ENCODE measurements at places on chromosomes 4 and X.

- DNase-seq: no peak
Measured at GRCh38 chrX:47648376-47648775, 2.0 kb downstream of the ELK1 start.

GRCh38 chrX:137031517-137032340 is 2.1 kb downstream of the GPR101 start:
- peak; percentile 57 for DNase-seq

DNA sequence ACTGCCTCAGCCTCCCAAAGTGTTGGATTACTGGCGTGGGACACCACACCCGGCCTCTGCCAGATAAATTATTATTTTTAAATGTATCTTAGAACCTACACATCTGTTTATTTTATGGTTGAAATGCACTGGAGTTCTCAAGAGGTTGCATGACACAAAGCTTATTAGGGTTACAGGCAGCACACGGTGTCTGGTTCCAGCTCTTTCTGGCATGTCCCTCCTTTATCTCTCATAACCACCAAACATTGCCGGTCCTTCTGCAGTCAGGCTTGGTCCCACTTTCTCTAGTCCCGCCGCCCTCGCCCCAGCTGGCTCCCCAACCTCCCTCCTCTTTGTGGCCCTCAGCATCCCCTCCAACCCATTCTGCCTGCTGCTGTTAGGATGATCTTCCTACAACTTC is 39.7 kb upstream of the SPRY1 start:
- no peak for DNase-seq

DNA sequence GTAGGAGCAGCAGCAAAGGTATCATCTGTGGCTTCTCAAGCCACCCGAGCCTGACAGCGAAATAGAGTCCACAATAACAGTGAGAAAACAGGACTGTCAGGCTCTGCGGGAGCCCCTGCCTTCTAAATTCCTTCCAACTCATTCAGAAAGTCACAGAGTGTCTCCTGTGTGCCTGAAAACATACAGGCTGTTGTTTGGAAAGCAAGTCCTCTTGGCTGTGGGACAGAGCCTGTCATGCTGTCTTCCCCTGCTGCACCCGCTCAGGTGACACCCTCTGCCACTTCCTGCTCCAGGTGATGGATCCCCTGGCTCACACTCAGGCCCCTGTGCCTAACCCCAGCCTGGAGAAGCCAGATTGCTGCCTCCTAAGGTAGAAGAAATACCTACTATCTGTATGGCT is 152.3 kb downstream of the RAB28 start:
- DNase-seq: no peak

- peak; percentile 2 for DNase-seq
Measured at GRCh38 chr4:163554870-163555465, 60.5 kb downstream of the TMA16 start.

DNA sequence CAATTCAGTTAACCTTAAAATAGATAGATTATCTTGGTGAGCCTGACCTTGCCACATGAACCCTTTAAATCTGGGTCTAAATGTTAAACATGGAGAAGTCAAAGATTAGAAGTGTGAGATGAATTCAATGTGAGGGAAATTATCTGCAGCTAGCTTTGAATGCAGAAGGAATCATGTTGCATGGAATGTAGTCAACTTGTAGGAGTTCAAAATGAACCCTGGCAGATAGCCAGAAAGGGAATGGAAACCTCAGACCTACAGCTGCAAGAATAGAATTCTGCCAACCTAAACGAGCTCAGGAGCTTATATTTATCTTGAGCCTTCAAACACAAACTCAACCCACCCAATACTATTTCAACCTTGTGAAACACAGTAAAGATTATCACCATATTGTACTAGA is 632.5 kb downstream of the KCTD8 start:
- no peak for DNase-seq

DNA sequence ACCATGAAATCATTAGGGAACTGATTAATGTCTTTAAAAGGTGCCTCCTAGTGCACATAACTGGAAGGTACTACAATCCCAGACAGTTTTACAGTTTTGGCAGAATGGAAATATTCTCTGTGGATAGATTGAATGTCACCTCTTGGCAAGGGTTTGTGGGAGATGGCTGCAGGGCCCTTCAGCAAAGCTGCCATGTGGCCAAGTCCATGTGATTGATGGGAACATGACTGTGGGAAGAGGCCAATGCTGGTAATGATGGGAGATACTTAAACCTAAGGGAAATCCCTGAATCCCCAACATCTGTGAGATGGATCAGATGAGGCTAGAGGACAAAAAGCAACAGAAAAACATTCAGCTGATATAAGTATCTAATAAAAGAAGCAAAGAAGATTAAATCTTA is 493.7 kb downstream of the MAGEE1 start:
- DNase-seq: no peak

- DNase-seq: no peak
Measured at GRCh38 chrX:56987741-56988140, 7.6 kb downstream of the SPIN3 start.

DNA sequence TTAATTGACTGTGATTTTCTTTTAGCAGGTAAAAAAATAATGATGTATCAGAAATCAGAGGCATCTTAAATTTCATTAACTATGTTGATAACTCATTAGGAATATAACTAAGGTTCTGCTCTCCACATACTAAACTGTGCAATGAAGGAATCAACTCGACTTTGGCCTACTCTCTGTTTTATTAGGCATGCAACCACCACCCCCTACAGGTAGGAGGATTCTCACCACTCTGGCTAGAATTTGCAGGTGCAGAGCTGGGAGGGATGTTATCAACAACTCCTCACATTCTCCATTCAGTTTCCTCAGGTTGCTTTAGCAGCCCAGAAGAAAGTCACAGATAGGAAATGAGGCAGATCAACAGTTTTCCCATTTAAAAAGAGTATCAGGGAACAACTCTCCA is 160.1 kb downstream of the COX18 start:
- DNase-seq: no peak

- DNase-seq: no peak
Measured at GRCh38 chr4:178778496-178778895, 1336.3 kb upstream of the AGA start.

- peak; percentile 60 for DNase-seq
Measured at GRCh38 chrX:107747596-107748161, 27.9 kb downstream of the TSC22D3 start.

GRCh38 chr4:56317749-56318148 is 69.5 kb downstream of the AASDH start:
- no peak for DNase-seq

DNA sequence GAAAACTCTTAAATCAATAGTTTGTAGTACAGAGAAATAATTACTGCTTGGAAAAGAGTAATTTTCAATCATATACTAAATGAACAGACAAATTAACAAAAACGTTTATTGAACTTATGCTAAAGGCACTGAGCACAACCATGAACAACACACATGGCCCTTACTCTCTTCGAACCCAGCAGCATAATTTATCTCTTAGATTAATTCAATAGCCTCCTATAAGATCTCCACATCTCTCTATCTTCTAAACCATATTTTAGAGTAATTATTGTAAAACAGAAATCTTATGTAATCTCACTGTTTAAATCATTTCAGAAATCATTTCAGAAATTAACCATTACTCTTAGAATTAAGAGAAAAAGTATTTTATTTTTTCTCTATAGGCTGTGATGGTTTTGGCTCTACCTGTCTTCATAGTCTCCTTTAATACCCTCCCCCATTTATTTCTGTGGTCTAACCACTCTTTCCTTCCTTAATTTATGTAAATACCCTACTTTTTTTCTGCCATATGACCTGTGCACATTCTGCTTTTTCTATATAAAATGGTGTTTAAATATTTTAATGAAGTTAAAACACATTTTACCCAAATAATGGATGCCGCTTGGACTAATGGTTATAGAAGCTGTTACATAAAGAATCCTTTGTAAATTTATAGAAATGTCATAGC is 218.5 kb downstream of the CCSER1 start:
- DNase-seq: no peak

DNA sequence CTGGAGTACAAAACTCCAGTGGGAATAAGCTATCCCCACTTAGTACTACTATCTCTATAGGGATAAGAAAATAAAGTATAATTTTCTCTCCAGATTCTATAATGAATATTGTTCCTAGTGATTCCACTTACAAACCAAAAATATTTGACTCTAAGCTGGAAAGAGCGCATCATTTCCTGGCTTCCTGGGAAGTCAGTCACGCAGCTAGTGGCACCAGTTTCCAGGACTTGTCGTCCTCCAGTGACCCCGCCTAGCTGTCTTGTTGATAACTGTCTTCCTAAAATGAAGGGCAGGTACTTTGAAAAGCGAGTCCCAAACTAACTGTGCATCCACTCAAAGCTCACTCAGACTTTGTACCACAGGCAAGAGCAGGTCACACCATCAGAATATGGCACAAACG is 39.3 kb downstream of the LNX1 start:
- DNase-seq: no peak

DNA sequence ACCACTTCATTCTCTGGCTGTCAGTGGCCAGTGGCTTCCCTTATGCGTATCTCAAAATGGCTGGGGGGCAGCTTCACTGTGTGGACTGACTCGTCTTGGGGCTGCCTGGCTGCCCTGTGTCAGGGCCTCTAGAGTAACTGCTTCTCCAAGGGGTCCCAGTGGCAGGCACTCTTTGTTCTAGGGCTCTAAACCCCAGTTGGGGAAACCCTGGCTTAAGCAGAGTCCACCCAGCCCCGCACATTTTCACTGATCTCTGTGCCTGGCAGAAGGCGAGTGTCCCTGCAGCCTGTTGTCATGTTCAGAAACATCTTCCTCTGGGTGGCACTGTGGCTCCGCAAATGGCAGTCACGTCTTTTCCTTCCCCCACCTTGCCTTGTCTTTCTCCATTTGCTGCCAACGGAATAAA is 59.7 kb downstream of the NBDY start:
- peak; percentile 9 for DNase-seq

- DNase-seq: no peak
Measured at GRCh38 chrX:56974408-56974807, 20.9 kb downstream of the SPIN3 start.

DNA sequence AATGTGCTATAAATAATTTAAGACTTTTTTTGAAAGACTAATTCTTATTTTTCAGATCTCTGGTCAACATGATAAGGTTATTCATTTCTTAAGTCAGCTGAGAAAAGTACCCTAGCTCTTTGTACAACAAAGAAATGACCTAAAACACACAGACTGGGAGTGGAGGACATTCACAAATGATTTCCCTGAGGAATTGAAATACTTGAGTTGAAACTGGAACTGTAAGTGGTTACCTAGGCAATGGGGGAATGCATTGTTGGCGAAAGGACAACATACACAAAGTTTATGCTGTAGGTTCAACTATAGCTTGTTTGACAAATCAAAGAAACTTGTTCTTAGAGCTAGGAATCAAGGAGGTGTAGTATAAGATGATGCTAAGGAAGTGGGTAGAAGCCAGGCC is 915.5 kb downstream of the FAT4 start:
- DNase-seq: no peak

GRCh38 chr4:115780835-115781234 is 667.4 kb upstream of the NDST4 start:
- no peak for DNase-seq

DNA sequence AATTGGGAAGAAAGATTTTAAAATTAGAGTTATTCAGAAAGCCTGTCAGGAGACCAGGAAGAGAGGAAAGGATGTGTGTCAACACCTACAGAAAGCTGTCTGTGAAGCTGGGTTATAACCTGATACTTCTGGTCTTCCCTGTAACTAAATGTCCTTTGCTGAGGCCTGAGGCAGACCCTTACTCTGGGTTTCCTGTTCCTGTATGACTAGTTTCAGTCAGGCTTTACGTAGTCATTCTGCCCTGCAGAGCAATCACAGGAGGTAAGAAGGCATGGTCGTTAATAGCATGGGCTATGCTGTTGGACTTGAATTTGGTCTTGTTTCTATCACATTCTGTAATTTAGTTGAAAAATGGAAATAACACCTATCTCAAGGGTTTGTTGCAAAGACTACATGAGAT is 110.5 kb upstream of the IGFBP7 start:
- no peak for DNase-seq

GRCh38 chrX:104193485-104193884 is 27.2 kb downstream of the FAM199X start:
- no peak for DNase-seq

GRCh38 chr4:148633720-148634119 is 191.5 kb upstream of the NR3C2 start:
- no peak for DNase-seq
